Motor neuron (in vitro differentiated cells): ENCODE measurements at places on chromosomes 5 and 9. TPM values are rescaled to one million over a fixed set of nuclear protein-coding genes. Genes with fewer than 3 reads are reported as not detected.

PRXL2C gene
- 3.6 and 4.2 TPM in 2 replicates for total RNA-seq

DNA sequence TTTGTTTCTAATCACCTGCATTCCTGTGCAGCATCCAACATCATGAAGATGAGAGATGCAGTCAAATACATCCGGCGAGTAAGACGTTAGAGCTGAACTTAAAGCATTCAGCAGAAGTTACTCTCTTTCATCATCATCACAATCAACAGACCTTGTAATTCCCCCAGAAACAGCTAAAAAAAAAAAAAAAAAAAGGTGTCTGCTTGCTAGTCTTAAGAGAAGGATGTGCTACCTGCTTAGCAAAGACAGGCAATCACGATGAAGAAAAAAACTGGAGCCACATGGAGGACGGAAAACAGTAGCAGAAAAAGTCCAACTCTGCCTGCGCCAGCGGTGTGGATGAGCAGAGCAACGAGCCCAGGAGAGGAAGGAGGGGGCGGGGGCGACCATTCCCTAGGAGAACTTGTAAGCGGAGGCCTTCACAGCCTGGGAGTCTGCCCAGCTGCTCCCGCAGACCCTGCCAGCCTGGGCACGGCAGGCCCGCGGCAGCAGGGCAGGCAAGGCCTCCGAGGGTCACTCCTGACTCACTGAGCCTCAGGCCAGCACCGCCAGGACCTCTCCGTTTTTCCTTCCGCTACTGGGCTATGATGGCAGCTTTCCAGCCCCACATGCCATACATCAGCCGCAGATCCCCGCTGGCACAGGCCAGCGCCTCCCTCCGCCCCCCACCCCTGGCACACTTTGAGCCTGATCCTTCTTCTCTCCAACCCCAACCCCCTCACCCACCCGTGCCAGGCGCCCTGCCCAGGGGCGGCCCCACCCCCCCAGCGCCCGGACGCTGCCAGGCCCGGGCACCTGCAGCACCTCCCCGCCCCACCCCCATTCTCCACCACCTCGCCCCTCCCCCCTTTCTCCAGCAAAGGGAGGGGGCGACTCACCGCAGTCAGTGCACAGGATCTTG lies 1.4 kb downstream of the NRG2 start:
- no peak for ATAC-seq

DNA sequence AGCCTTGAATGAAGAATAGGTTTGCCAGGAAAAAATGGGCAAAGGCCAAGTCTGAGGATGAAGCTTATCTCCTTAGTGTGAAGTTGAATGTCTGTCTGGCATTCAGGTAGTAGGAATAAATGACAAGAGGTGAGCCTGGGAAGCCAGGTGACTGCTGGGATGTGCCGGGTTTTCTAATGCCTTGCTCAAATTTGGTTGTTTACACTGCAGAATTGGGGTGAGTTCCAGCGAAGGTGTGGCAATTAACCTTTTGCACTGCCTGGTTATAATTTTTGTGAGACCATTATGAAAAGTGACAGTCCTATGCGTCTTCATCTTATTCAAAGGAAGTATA lies 73.6 kb downstream of the MAST4 start:
- no peak for ATAC-seq

GRCh38 chr9:32265037-32265436 lies 119.4 kb upstream of the ACO1 start:
- ATAC-seq: no peak

DNA sequence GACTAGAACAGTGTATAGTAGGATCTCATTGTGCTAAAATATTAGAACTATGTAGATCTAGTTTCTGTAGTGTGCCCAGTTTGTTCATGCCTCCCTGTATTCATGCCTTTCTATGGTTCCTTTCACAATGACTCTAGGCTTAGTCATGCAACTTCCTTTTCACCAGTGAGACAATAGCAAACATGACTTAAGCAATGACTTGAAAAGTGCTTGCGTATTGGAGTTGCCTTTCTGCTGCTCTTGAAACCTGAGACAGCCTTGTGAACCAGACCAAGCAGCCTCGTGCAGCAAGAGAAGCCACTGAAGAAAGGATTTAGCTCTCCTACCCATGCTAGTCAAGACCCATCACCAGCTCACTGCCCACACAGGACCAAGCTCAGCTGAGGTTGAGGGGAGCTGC lies 294.5 kb upstream of the TAS2R1 start:
- no peak for ATAC-seq
